ENCODE measurements at places on chromosomes 5 and 9. TPM values are rescaled to one million over a fixed set of nuclear protein-coding genes. Genes with fewer than 3 reads are reported as not detected.

NFX1 gene
- total RNA-seq = 47.4 TPM

GRCh38 chr9:130028493-130029222 is 14.3 kb downstream of the FNBP1 start:
- no peak for DNase-seq

DNA sequence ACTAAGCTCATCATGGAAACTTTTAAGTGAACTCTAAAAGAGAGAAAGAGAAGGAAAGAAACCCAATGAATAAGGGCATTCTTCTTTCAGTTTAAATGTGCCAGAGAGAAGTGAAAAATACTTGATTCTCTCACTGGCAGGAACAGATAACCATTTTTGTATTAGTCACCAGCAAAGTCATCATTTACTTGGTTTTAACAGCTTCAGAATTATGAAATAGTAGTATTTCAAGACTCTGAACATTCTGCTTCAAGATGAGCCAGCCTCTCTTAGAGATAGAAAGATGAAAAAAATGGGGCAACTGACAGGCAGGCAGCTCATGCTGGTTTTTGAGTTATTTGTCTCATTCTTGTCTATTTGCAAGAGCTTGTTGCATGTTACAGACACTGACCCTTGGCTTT is 103.5 kb downstream of the GCNT1 start:
- DNase-seq = no peak

- DNase-seq = no peak
These were observed at the start of gene TLR4 for GRCh38 chr9:117704024-117704575. TLR4 (plus strand) TSS chr9:117704403; CDS start chr9:117704473, 70 bp downstream.

TRAF1 gene
- total RNA-seq = 102 TPM

All from activated naive CD8-positive, alpha-beta T cell treated with anti-CD3 and anti-CD28 coated beads, Interleukin-2, amount 10 ng/mL, durations not matched to agents 7 days and 5 days (primary cell).